ENCODE measurements at places on chromosomes 6 and 20. TPM values are rescaled to one million over a fixed set of nuclear protein-coding genes. Genes with fewer than 3 reads are reported as not detected.

Gene DEFB113
- not detected for total RNA-seq

Gene KCNK16
- not detected for total RNA-seq

Gene CAGE1
- 0.16 TPM for total RNA-seq

GRCh38 chr6:132253211-132253610, 148.1 kb downstream of the MOXD1 start:
- H3K27ac ChIP-seq, result no peak overlapping the region
- DNase-seq, result no peak
- H3K4me3 ChIP-seq, result no peak overlapping the region
- H3K4me1 ChIP-seq, result no peaks in the 10 kb centered on the region

GRCh38 chr6:56363796-56364430, 116.5 kb upstream of the COL21A1 start:
- no peaks in the 10 kb centered on the region for H3K4me1 ChIP-seq
- H3K4me3 ChIP-seq, result no peak overlapping the region
- no peak overlapping the region for H3K27ac ChIP-seq
- H3K36me3 ChIP-seq, result no peaks in the 10 kb centered on the region

GRCh38 chr6:44008821-44009370, 118.4 kb downstream of the MRPL14 start:
- H3K27me3 ChIP-seq, result no peaks in the 10 kb centered on the region
- DNase-seq, result no peak
- H3K36me3 ChIP-seq, result no peaks in the 10 kb centered on the region
- H3K4me3 ChIP-seq, result no peak overlapping the region
- no peak overlapping the region for H3K27ac ChIP-seq

GRCh38 chr6:50585441-50586330, 127.6 kb upstream of the TFAP2D start:
- H3K4me3 ChIP-seq, result no peak overlapping the region
- no peaks in the 10 kb centered on the region for H3K4me1 ChIP-seq
- DNase-seq, result no peak
- H3K27ac ChIP-seq, result no peak overlapping the region
- no peaks in the 10 kb centered on the region for H3K36me3 ChIP-seq

- DNase-seq, result no peak
- H3K4me1 ChIP-seq, result no peaks in the 10 kb centered on the region
- H3K27me3 ChIP-seq, result no peaks in the 10 kb centered on the region
- no peak overlapping the region for H3K27ac ChIP-seq
- no peak overlapping the region for H3K4me3 ChIP-seq
These were observed 267.1 kb upstream of the JAG1 start for GRCh38 chr20:10940941-10941340.

GRCh38 chr6:6379573-6379972, 59.1 kb upstream of the F13A1 start:
- H3K4me3 ChIP-seq, result no peak overlapping the region
- no peaks in the 10 kb centered on the region for H3K4me1 ChIP-seq
- H3K27me3 ChIP-seq, result no peaks in the 10 kb centered on the region
- no peaks in the 10 kb centered on the region for H3K36me3 ChIP-seq

GRCh38 chr6:23647045-23647444, 479.0 kb upstream of the NRSN1 start:
- H3K4me1 ChIP-seq, result no peaks in the 10 kb centered on the region
- no peak overlapping the region for H3K27ac ChIP-seq
- no peaks in the 10 kb centered on the region for H3K36me3 ChIP-seq
- no peak for DNase-seq
- no peaks in the 10 kb centered on the region for H3K27me3 ChIP-seq
- no peak overlapping the region for H3K4me3 ChIP-seq

DNA sequence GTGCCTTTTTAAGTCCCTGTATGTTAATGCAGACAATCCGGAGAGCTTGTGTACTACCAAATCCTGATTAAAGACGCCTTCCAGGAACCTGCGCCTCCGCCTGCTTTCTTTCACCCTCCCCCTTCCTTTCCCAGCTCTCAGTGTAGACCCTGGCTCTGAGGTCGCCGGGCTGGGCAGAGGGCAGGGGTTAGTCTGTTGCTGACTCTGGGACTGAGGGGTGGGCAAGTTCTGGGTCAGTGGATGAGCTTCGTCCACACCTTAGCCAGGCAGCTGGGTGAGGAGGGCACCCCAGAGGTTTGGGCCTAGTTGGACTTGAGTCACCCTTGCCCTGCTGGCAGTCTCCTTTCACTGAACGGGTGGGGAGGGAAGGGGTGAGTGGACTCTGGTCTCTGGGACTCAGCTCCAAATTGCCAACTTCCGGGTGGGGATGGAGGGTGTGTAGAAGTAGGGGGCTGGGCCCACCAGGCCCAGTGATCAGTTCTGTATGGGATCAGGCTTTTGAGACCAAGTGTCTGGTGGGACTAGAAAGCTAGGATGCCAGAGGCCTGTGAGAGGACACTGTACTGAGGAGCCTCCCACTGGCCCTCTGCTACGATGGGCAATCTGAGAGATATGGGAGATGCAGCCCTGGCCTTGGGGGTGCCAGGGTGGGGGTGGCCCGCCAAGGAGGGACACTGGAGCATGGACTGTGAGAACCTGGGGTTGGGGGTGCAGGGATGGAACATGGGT, 21.3 kb upstream of the SLC22A7 start:
- H3K4me1 ChIP-seq, result peaks cover 6% of the 10 kb centered on the region
- no peak for DNase-seq
- no peak overlapping the region for H3K27ac ChIP-seq
- peak overlapping the region; percentile 40 for H3K4me3 ChIP-seq
- no peaks in the 10 kb centered on the region for H3K36me3 ChIP-seq
- H3K27me3 ChIP-seq, result no peaks in the 10 kb centered on the region

DNA sequence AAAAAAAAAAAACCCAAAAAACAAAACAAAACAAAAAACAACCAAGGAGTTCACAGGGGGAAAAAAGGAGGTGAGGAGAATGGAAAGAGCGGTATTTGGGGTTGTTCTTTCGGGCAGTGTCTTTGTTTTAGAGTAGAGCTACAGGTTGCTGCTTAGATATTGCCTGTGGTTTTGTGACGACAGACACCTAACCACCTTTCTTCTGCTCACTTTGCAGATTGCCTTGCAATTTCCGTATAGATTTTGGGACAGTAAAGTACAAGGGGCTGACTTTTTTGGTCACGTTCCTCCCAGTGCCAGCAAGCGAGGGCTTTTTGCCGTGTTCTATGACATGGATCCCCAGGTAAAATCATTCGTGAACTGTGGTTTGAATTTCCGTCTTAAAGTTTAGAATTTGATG, 50.9 kb downstream of the DEK start:
- H3K36me3 ChIP-seq, result peaks cover 36% of the 10 kb centered on the region
- no peaks in the 10 kb centered on the region for H3K4me1 ChIP-seq
- H3K27me3 ChIP-seq, result no peaks in the 10 kb centered on the region
- H3K27ac ChIP-seq, result no peak overlapping the region
- DNase-seq, result peak; percentile 8

- H3K4me1 ChIP-seq, result no peaks in the 10 kb centered on the region
- H3K27ac ChIP-seq, result no peak overlapping the region
- no peaks in the 10 kb centered on the region for H3K27me3 ChIP-seq
- DNase-seq, result no peak
- no peaks in the 10 kb centered on the region for H3K36me3 ChIP-seq
These were observed 27.3 kb downstream of the GMPR start for GRCh38 chr6:16265351-16266341.

GRCh38 chr6:11011787-11012234, 32.3 kb downstream of the ELOVL2 start:
- no peak overlapping the region for H3K4me3 ChIP-seq
- no peaks in the 10 kb centered on the region for H3K27me3 ChIP-seq
- H3K4me1 ChIP-seq, result no peaks in the 10 kb centered on the region

Measured in naive thymus-derived CD4-positive, alpha-beta T cell (primary cell).